Kidney glomerular epithelial cell (primary cell): ENCODE measurements at places on chromosomes 5 and 9.

DNA sequence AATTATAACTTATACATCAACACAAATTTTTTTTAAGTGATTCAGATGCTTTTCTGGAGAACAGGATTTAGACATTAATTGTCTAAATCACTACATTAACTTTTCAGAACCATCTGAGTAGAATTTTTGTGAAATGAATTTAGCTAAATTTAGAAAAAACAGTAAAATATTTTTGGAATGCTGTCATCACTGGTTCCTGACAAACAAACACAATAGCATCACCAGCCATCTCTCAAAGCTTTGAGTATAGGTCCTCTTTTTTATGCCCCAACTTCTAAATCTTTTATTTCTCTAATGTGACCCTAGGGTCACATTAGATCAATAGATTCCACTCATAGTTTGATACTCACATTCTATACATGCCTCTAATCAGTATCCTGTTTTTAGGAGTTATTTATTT lies 104.6 kb downstream of the PRR16 start:
- DNase-seq: no peak

- no peak for DNase-seq
Observed at GRCh38 chr5:115079924-115080623, 89.6 kb downstream of the TRIM36 start.

DNA sequence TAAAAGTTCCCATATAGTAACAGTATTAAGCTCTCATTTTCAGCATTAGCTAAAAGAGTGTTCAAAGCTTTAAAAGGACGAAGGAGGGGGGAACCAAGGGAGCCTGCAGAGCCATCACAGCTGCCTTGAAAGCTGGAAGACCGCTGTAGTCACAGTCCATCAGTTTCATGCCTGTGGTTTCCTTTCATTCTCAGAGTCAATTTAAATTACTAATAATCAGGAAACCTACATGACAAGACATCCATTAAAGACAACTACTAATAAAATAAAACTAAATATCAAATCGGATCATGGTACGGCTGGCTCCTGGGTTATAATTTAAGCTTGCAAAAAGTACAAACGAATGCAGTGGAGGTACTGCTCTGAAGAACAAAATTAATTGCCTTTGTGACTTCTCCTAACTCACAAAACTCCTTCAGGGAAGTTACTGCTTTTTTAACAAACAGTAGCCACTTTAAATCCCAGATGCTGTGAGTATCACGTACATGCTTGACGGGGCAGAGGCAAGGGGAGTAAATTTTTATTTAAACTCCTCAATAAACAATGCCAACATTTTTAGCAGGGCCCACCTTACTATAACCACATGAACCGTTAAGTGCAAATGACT lies 213.5 kb downstream of the DENND1A start:
- DNase-seq: peak; percentile 58

- DNase-seq: peak; percentile 30
Observed at GRCh38 chr9:35933550-35934067, 24.3 kb downstream of the SPAAR start.

- no peak for DNase-seq
Observed at GRCh38 chr5:147508711-147509040, 1.2 kb downstream of the DPYSL3 start.

GRCh38 chr5:13976867-13977830 lies 32.7 kb upstream of the DNAH5 start:
- DNase-seq: peak; percentile 70

- DNase-seq: no peak
Observed at GRCh38 chr5:23316060-23316591, 191.3 kb upstream of the PRDM9 start.

DNA sequence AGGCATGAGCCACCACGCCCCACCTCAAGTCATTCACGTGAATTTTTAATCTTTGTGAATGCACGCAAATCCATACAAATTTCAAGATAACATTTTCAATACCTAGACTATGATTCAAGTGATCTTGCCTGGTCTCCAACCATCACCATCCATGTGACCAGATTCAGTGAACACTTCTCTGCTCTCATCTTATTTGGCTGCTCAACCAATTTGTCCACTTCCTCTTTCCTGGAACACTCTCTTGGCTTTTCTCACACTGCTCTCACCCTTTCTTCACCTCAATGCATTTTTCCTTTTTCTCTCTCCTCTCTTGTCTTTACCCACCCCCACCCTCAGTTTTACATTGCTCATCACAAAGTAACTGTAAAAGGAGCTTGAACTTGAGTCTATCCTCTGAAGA lies 354.7 kb upstream of the KIF2A start:
- DNase-seq: no peak

- DNase-seq: no peak
Observed at GRCh38 chr9:20335668-20336332, 286.5 kb downstream of the MLLT3 start.

- DNase-seq: peak; percentile 28
Observed at GRCh38 chr5:180860273-180860886, 696 bp downstream of the ZFP62 start.

DNA sequence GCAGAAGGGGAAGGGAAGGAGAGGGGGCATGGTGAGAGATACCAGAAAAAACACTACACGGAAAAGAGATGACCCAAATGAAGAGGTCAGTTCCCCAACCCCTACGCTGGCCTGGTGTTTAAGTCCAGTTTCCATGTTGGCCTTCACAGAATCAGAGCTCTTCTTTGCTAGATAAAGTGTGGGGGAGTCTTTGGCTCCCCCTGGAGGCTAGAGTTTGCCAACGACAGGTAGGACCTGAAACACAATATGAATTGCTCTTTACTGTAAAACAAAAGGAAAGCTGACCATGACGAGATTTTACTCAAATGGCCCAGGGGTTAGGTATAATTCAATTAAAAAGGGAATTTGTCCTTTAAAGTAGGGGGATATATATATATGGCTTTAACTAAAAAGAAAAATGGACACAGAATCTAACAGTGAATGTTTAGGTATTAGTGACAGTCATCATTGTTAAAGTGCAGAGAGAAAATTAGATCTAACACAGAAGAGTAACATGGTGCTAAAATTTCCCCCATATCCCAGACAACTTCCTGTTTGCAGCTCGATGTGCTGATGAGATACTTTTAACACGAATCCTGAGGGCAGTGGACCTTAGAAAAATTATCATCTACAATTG lies 92.0 kb downstream of the SV2C start:
- DNase-seq: peak; percentile 40

DNA sequence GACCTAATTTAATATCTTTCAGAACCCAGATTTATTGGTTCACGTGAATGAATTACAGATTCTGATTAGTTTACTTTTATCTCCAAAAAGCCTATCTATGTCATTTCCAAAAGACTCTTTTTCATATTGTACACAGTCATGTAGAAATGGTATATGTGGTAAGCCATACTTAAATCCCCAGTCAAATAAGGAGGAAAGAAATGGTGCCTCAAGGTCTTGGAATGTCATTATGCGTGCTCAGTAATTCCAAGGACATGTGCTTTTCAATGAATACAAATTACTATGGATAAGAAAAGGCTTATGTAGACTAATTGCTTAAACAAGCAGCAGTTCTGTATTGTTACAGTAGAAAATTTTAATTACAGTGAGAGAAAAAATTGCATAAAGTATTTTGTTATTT lies 64.1 kb upstream of the TYRP1 start:
- DNase-seq: no peak

GRCh38 chr9:123111427-123112014 lies 78.1 kb downstream of the GPR21 start:
- DNase-seq: no peak

DNA sequence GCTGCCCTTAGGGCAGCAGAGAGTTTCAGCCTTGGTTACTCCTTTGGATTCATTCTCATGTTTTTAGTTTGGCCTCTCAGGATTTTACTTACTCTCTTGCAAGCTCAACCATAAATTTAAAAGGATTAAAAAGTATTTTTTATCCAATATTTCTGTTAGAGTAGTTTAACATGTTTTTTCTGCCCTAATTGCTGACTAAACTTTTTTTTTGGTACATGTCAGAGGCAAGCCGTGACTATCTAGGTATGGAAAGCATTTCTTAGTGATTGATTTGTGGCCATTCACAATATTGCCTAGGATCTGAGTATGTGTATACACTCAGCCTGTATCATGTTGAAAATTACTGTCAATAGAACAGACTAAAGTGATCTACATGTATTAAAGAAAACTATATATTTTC lies 92.1 kb downstream of the MELK start:
- DNase-seq: no peak

- no peak for DNase-seq
Observed at GRCh38 chr5:173300389-173301047, 27.7 kb downstream of the STC2 start.

DNA sequence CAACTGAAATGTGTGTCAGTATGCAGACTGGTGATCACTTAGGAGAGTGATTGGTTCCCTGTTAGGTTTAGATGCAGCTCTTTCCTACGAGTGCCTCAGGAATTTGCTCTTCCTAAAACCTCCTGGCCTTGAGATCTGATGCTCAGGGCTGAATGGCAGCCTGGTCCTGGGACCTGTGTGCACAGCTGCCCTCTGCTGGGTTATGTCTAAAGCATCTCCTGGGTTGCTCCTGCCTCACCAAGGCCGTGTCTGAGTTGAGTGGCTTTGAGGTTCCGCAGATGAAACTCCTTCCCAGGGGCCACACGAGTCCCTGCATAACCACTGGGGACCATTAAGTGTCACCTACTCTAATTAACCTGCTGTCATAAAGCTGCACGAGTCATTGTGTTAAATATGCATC lies 59.5 kb downstream of the MVB12B start:
- DNase-seq: no peak

DNA sequence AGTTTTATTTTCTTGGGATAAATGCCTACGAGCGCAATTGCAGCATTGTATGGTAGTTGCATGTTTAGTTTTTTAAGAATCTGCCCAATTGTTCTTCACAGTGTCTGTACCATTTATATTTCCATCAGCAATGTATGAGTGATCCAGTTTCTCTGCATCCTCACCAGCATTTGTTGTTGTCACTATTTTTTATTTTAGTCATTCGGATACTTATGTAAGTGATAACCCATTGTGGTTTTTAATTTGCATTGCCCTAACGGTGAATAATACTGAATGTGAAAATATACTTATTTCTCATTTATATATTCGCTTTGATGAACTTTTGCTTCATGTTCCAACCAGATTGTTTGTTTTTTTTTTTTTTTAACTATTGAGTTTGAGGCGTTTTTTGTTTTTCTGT lies 33.7 kb upstream of the PWWP2A start:
- DNase-seq: no peak

- no peak for DNase-seq
Observed at GRCh38 chr5:176899296-176899891, at the start of gene HK3. TSS of gene HK3 (minus strand) at chr5:176899346. CDS start at chr5:176896159, 3,187 bp downstream.

- DNase-seq: no peak
Observed at GRCh38 chr5:1097381-1097987, 14.4 kb downstream of the SLC12A7 start.

- no peak for DNase-seq
Observed at GRCh38 chr9:130330202-130330862, 64.8 kb downstream of the HMCN2 start.

DNA sequence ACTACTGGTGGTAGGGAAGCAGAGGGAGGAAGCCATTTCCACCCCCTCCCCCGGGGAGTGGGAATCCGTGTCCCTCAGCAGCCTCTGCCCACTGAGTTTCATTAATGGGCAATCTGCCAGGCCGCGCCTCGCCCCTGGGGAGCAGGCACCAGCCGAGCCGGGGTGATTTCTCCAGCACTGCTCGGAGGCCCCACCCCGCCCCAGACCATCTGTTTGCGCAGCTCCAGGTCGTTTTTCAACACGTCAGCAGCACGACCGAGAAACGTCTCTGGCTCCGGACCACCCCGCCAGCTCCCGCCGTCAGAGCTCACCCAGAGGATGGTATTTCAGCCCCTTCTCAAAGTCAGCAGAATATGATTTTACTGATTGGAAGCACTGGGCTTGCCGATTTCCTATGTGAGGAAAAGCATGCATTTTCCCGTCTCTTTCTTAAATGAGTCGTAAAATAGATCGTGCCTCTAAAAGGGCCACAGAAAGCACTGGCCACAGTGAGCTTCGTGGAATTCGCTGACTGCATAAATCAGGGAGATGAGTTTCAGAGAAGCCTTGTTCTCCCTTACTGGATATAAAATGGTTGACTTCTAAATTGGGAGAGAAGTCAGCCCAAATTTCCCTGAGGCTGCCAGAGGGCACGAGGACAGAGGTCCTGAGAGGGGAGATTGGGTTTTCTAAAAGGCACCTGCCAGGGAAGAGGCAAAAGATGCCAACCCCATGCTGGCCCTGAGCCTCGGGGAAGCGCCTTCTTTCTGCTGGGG lies 47.0 kb downstream of the OLFM1 start:
- no peak for DNase-seq

DNA sequence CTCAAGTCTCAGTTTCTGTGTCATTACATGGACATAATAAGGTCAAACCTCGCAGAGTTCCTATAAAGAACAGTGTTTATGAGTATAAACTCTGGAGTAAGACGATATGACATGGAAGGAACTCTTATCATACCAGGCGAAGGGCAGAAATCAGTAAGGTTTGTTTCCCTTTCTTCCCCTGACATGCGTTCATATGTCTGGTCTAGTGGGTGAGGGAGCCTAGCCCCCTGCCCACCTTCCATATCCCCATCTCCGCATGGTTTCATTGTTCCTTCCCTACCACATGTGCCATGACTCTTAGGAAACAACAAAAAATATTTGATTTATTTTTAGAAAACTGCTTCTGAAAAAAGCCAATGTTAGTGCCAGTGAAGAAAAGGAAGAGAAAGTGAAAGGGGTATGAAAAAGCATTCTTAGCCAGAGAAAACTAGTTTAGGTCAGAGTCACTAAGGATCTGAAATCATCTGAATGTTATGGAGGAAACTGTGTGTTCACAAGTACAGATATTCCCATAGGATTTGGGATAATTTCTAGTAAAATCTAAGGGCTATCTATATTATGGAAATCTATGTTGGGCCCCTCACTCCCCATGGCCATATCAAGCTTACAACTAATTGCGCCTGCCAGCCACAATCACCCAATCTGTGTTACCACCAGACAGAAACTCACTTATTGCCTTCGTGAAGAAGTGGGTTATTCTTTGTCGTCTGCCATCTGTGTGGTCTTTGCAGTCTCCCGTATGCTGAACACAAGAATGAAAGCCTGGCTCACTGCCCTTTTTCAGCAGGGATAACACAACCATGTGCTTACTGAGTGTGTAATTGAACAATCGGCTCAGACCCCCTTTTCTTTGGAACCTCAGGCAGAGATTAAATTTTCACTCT lies 19.9 kb upstream of the HMHB1 start:
- no peak for DNase-seq

DNA sequence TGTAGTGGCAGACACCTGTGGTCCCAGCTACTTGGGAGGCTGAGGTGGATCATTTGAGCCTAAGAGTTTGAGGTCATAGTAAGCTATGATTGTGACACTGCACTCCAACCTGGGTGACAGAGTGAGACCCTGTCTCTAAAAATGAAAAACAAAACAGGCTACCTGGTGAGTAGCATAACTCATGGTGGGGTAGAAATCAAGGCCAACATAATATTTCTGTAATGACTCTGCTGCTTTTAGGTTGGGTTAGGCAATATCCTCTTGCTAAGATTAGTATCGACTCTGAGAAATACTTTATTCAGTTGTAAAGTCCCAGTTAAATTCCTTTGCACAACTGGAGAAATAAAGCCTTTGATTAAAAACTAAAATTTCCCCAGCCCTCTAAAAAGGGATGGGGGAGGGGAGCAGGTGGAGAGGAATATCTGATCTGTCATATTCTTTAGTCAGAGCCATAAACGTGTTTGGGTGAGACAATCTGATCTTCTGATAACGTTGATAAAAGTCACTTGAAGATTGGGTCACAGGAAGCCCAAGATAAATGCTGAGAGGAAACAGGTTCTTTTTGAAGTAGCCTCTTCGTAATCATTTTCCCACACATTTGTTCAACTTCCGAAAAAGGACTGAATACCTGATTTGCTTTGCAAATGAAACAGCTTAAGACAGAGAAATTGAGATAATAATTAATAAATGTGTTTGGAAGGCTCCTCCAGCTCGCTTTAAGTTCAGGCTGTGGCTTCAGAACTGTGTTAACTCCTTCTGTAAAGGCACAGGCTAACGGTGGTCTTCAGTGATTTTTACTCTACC lies 14.9 kb downstream of the IL4 start:
- DNase-seq: no peak
